ENCODE measurements at places on chromosomes 11 and 22. TPM values are rescaled to one million over a fixed set of nuclear protein-coding genes. Genes with fewer than 3 reads are reported as not detected.
A peak's percentile ranks its signal among the peaks of the same experiment; 100 is the strongest.

DNA sequence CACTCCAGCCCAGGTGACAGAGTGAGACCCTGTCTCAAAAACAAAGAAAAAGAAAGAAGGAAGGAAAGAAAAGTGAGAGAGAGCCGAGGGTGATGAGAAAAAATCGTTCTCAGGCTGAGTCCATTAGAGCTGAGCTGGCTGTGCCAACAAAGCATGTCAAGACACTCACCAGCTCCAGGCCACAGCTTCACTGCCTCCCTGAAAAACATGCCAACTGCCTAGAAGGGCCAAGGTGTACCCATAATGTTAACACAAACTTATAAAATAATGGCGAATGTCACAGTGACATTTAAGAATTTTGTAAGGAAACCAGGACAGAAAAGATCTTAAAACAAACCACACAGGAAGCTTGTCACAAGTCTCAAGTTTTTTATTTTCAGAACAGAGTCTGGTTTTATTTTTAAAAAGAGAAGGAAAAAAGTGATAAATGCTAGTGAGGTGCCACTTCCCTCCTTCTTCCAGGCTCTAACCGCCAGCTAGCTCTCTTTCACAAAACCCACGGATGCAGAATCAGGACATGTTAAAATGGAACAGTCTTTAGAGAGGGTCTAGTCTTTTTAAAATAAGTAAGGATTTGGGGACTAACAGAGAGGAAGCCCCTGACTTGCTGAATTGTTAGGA lies 5.1 kb downstream of the TMEM121B start:
- DNase-seq: no peak

DNA sequence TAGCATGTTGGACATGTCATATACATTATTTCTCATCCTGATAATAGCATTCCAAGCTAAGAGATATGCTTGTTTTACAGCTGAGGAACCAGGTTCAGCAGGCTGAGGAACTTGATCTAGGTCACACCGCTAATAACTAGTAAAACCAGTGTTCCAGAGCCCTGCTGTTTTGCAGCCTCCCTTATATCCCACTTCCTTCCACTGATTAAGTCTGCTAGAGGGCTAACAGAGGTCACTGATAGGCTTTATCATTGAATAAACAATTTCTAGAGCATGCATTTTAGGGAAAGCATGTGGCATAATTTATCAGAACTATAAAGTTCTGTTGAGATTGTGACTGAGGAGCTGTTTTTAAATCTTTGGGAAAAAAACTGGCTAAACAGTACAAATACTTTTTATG lies 54.0 kb downstream of the UVRAG start:
- DNase-seq: no peak

- DNase-seq: no peak
Measured at GRCh38 chr22:34805771-34806170, 260.2 kb upstream of the ISX start.

DNA sequence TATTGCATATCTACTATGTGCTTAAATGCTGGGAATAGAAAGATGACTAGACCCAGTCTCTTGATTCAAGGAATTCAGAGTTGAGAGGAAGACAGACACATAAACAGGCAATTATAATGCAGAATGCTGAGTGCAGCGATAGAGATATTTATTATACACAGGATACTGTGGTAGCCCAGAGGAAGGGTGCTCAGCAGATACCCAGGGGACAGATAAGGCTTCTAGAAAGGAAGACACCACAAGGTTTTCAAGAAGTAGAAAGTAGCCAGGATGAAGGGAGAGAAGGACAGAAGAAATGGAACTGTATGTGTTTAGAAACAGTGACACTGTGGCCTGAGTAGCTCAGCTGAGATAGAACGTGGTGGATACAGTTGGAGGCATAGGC lies 79.4 kb upstream of the NNMT start:
- no peak for DNase-seq

- DNase-seq: no peak
Measured at GRCh38 chr11:5137996-5138395, at the start of gene OR52A5. OR52A5 (minus strand) TSS chr11:5138356; CDS start chr11:5132642, 5,714 bp downstream.

GRCh38 chr22:20905415-20906386 lies 11.5 kb upstream of the CRKL start:
- DNase-seq: no peak

The C11orf97 gene
- total RNA-seq: not detected

The OSBPL5 gene
- 48.7 TPM for total RNA-seq

- no peak for DNase-seq
Measured at GRCh38 chr22:37335806-37336199, 53.5 kb downstream of the CYTH4 start.

DNA sequence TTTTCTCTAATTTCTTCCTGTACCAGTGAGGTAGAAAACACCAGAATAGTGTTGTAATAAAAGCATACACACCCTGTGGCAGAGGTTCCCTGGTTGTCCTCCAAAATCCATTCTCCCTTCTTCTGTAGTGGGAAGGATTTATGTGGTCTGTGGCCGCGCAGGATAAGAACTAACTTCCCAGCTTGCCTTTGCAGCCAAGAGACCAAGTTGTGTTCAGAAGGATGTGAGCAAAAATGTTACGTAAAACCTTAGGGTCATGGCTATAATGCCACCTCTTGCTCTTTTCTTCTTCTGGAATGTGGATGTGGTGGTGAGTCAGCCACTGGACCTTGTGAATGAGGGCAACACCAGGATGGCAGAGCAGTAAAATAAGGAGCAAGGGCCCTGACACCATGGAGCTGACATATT lies 28.4 kb downstream of the CCDC90B start:
- DNase-seq: no peak

DNA sequence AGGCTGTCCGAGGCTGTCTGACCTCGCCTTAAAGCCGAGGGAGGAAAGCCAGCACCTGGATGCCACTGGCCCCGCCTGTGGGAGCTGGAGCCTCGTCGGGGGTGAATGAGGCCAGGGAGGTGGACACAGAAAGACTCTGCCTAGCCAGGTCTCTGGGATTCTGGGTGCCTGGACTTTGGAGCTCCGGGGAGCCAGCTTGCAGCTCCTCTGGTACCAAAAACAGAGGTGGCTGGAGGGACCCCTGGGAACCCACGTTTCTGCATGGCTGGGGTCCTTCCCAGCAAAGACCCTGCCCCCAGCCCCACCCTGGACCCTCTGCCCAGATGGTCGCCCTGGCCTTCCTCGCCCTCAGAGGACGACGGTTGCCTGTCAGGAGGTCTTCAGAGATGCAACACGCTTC lies 239.7 kb downstream of the BRD1 start:
- no peak for DNase-seq

GRCh38 chr11:30481796-30482195 lies 104.4 kb downstream of the MPPED2 start:
- no peak for DNase-seq

- DNase-seq: no peak
Measured at GRCh38 chr11:47071341-47071740, 105.3 kb downstream of the ARFGAP2 start.

The ANO9 gene
- total RNA-seq: 180 TPM

DNA sequence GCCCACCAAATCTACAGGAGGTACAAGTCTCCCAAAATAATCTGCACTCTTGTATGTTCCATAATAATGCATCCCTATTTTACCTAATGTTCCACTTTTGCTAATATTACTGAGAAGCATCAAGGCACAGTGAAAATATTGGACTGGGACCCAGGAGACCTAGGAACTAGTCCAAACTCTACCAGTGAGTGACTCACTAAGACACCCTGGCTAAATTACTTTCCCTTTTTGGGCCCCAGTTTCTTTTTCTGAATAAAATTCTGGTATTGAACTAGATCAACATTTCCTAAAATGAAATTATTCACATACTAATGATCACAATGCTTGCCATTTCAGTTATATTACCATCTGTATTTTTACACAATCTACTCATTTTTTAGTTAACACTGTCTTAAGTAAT lies 19.6 kb downstream of the THAP12 start:
- no peak for DNase-seq

The MS4A6E gene
- total RNA-seq: not detected

DNA sequence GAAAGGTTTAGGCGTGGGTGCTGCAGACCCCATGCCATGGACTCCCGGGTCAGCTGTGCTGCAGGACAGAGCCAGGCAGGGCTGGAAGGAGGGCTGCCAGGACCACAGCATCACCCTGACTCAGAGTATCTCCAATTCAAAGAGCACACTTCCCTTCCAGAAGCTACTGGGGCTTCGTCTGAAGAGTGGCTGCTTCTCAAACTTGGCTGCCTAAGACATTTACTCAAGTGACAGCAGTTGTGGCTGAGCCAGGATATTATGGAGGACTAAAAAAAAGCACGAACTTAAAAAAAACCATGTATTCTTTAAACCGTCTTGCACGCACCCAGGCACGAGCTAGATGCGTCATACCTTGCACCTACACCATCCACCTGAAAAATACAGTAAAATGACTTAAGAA lies 13.0 kb upstream of the BID start:
- no peak for DNase-seq

The XKR3 gene
- total RNA-seq: not detected

DNA sequence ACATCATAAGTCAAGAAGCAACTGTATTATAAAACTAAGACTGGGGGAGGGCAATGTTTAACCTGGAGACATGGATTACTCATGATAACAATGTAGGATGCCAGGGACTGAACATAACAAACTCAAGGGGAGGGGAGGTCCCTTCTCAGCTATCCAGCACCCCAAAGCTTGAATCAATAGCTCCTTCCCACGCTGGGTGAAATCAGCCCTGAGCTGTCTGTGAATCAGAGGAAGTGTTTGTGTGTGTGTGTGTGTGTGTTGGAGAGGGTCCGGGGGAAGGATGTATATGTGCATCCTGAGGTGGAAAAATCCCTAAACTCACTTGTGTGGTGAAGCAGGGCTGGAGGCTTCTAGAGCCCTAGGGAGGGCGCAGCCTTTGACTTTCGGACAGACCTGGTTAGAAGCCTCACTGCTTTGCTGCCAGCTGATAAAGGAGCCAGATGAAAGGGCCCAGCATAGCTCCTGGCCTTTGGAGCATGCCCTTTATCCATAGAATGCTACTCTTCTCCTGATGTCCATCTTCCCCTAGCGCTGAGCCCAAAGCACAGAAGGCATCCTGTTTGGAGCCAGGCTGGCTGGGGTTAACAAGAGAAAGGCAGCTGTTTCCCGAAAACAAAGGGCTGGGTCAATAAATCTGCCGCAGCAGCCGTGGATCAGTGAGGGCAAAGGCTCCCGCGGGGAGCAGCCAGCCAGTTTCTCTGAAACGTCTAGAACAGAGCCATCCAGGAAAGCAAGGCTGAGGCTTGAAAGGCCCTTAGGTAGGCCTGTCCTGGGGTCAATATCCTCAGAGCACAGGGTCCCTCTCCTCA lies 35.8 kb downstream of the TNKS1BP1 start:
- peak; percentile 65 for DNase-seq

The ARHGAP20 gene
- total RNA-seq: 2.8 TPM

The C22orf23 gene
- total RNA-seq: not detected

DNA sequence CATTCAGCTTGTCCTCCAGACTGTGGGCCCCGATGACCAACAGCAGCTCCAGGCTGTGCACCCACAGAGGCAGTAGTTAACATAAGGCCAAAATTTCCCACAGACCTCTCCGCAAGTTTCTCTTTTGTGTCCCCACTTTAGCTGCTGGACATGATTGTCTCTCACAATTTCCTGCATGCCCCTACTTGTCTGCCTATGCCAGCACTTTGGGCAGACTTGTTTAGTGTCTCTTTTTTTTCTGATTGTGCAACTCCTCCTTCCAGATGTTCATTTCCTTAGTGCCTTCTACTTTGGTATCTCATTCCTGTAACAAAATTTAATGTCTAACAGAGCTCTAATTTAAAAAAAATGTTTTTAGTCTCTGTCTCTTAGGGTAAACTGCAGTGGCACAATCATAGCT lies 23.8 kb upstream of the SCN3B start:
- no peak for DNase-seq

GRCh38 chr11:131447277-131447815 lies 76.9 kb downstream of the NTM start:
- no peak for DNase-seq

DNA sequence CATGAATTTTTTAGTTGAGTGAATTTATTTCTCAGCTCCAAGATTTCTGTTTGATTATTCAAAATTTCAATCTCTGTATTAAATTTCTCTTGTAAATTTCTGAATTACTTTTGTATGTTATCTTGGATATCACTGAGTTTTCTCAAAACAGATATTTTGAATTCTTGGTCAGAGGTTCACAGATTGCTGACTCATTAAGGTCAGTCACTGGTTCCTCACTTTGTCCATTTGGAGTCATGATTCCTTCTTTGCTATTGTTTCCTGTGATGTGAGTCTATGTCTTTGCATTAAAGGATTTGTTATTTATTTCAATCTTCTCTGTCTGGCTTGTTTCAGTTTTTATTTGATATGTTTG lies 10.2 kb upstream of the IL17RA start:
- no peak for DNase-seq

The SAMM50 gene
- 59.3 TPM for total RNA-seq

DNA sequence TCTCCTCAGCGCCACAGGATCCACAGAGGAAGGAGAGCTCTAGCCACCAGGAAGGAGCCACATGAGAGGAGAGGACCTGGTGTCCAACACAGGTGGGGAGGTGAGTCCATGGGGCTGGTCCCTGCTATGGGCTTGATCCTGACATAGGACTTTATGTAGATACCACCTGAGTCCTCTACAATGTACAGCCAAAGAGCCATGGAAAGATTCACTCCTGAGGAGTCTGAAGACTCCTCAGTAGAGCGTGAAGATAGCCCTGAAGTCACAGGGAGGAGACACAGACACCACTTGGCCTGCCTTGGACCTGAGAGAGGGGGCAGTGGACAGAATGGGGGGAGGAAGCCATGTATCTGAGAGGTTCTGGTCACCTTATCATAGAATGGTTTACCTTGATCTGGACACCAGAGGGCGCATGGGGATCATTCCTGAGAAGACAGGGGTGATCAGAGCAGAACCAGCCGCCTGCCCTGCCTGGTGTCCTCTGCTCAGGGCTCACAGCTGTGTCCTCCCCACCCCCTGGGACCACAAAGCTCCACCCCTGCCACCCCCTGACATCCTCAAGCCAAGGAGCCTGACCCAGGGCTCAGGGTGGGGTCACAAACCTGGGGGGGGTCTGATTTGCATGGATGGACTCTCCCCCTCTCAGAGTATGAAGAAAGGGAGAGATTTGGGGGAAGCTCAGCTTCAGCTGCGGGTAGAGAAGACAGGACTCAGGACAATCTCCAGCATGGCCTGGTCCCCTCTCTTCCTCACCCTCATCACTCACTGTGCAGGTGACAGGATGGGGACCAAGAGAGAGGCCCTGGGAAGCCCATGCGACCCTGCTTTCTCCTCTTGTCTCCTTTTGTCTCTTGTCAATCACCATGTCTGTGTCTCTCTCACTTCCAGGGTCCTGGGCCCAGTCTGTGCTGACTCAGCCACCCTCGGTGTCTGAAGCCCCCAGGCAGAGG lies 77.0 kb downstream of the ZNF280B start:
- DNase-seq: peak; percentile 73
